ENCODE measurements at places on chromosomes 7 and 10.

- DNase-seq: peak; percentile 83
These were observed 6.0 kb upstream of the DAGLB start for GRCh38 chr7:6453734-6454133.

- DNase-seq: no peak
These were observed 61.1 kb downstream of the PPP1R17 start for GRCh38 chr7:31748084-31748483.

DNA sequence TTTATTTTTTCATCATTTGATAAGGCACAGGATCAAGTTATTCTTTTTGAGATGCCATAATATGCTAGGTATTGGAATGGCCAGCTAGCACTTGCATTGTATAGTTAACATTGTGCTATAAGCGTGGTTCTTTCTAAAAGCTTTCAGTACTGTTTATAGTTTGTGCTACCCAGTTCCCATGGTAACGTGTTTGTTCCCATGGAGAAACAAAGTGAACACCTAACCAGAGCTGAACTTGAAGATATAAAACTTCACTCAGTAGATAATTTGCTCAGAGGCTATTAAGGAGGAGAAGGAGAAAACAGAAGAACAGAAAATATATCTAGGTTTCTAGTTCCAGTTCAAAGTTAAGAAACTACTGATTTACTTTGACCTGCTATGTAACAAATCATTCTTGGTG lies 23.6 kb upstream of the ITGB8 start:
- DNase-seq: peak; percentile 34

DNA sequence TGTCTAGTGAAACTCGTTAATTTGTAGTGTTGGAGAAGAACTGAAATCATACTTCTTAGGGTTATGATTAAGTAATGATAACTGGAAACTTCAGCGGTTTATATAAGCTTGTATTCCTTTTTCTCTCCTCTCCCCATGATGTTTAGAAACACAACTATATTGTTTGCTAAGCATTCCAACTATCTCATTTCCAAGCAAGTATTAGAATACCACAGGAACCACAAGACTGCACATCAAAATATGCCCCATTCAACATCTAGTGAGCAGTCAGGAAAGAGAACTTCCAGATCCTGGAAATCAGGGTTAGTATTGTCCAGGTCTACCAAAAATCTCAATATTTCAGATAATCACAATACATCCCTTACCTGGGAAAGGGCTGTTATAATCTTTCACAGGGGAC lies 187.6 kb downstream of the CFTR start:
- DNase-seq: no peak

GRCh38 chr7:157273208-157274093 lies 63.4 kb upstream of the DNAJB6 start:
- peak; percentile 79 for DNase-seq

DNA sequence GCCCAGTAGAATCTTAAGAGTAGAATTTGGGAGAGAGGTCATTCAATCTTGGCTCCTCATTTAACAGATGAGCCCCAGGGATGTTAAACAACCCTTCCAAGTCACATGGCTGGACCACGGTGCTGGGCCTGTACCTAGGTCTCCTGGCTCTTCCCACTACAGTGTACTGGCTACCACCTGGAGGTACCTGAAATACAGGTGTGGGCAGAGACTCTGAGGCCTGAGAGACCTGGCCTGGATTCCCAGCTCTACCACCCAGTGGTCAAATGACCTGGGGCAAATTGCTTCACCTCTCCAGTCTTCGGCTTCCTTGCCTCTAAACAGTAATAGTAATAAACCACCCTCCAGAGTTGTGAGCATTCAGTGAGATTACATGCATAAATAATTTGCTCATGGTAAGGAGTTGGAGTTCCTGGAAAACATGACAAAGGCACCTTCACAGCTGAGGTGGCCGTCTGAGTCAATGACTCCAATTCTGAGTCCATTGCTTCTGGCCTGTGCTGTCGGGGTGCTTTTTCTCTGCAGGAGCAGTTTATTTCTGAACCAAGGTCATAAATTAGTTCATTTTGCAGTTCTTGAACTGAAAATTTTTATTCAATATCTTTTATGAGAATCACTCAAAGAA lies 2.7 kb downstream of the GOT1 start:
- DNase-seq: no peak

GRCh38 chr7:3094701-3095445 lies 51.2 kb upstream of the CARD11 start:
- DNase-seq: no peak

GRCh38 chr7:78437118-78437517 lies 638.5 kb downstream of the PHTF2 start:
- peak; percentile 82 for DNase-seq

GRCh38 chr10:97154162-97154561 lies 31.6 kb downstream of the SLIT1 start:
- no peak for DNase-seq

- DNase-seq: no peak
These were observed 6.9 kb upstream of the AOC1 start for GRCh38 chr7:150845421-150845861.

- no peak for DNase-seq
These were observed 849.9 kb upstream of the GHITM start for GRCh38 chr10:83289373-83289772.

DNA sequence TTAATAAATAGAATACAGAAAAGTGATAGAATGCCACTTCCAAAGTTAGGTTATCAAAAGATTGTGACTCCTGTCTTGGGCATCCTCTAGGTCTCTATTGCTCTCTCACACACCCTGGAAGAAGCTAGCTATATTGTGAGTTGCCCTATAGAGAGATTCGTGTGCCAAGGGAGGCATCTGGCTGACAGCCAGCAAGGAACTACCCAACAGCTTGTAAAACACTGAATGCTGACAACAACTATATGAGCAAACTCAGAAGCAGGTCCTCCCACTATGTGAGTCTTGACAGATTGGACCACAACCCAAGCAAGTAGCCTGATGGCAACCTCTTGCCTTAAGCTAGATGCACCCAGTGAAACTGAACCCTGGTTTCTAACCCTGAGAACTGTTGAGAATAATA lies 55.7 kb upstream of the CDK14 start:
- DNase-seq: no peak

- DNase-seq: no peak
These were observed 12.7 kb downstream of the CUL1 start for GRCh38 chr7:148711191-148712102.

DNA sequence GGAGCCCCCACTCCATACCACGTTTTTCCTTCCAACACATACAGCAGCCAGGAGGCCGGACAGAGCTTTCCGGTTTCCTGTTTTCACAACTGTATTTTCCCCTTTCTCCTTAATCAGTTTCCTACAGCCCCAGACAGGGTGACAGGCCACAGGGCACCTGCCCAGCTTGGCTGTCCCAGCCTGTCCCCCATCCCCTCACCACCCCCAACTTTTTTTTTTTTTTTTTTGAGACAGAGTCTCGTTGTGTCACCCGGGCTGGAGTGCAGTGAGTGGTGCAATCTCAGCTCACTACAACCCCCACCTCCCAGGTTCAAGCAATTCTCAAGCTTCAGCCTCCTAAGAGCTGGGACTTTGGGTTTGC lies 10.3 kb upstream of the HSPB1 start:
- DNase-seq: no peak

GRCh38 chr10:29646238-29646902 lies 11.6 kb upstream of the SVIL start:
- peak; percentile 72 for DNase-seq

- no peak for DNase-seq
These were observed at the start of gene PRF1 for GRCh38 chr10:70602665-70603448. PRF1 (minus strand) TSS chr10:70602741; CDS start chr10:70600902, 1,839 bp downstream.

- DNase-seq: no peak
These were observed 98.7 kb downstream of the KMT2E start for GRCh38 chr7:105112440-105113418.

- DNase-seq: peak; percentile 46
These were observed 57.0 kb upstream of the DKK1 start for GRCh38 chr10:52256832-52257691.

- peak; percentile 75 for DNase-seq
These were observed 561 bp downstream of the SHTN1 start for GRCh38 chr10:117004227-117005025.

DNA sequence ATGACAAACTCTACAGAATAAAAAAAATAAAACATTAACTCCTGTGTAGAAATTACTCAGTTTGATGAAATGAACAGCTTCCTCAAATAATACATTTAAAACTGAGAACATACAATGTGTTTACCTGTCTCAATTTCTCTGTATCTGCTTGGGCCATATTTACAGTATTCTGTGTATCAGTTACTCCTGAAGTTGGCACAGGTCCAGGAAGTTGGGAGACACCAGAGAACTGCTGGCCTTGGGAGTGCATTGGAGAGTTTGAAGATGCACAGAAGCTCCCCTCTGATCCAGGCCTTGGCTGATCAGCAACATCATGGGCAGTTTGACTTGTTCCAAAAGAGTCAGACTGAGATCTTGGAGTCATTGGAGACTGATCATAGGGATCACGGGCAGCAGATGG lies 155.1 kb downstream of the GALNT11 start:
- DNase-seq: no peak

DNA sequence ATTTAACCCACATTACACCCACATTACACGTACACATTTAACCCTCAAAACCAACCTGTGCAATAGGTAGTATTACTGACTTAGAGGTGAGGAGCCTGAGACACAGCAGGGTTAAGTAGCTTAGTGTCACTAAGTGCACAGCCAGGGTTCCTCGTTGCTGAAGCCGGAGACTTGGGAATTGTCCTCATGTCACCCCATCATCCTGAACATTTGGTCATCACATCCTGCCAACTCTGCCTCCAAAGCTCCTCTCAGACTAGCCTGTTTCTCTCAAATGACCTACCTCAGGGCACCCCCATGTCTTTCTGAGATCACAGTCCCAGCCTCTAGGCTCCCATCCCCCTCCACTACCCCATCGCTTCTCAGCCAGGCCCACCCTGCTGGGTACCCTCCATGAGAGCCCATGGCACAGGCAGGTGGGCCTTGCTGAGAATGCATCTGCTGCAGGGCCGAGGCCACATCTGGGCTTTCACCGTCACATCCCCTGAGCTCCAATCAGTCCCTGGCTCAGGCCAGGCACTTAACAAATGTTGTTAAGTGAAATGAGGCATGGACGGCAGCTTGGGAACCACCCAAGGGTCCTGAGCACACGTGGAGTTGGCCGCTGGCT lies 21.1 kb upstream of the PCBD1 start:
- DNase-seq: no peak

- DNase-seq: no peak
These were observed 496.9 kb upstream of the CELF2 start for GRCh38 chr10:10520491-10521385.

DNA sequence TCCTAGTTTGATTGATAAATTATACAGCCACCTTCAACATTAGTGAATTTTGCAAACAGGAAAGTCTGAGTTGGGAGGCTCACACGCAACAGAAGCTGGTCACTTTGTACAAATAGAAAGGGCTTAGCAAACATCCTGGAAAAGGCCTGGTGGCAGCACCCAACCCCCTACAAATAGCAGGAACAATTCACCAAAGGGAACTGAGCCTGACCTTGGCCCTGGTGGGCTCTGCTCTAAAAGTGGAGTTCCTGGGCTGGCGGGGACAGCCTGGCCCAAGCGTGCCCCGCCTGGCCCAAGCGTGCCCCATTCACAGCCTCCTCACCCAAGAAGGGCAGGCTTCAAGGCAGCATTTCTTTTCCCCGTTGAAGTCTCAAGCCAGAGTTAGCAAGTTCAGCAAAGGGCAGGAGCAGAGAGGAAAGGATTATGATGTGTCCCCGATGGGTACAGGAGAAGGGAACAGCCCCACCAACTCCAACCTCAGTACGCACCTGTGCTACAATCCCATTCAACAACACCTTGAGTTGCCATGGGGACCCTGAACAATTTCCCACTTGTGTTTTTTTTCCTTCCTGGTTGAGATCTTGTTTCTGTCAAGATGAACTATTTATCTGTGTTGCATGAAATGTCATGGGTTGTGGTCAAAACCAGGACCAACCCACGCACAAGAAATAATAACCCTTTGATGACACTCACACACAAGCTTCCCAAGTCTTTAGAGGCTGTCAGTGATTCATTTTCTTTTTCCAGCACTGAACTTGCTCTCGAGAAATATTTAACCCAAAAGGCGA lies 43.4 kb downstream of the RGS10 start:
- no peak for DNase-seq

- DNase-seq: no peak
These were observed 3.0 kb downstream of the KMT2E start for GRCh38 chr7:105016709-105017656.

DNA sequence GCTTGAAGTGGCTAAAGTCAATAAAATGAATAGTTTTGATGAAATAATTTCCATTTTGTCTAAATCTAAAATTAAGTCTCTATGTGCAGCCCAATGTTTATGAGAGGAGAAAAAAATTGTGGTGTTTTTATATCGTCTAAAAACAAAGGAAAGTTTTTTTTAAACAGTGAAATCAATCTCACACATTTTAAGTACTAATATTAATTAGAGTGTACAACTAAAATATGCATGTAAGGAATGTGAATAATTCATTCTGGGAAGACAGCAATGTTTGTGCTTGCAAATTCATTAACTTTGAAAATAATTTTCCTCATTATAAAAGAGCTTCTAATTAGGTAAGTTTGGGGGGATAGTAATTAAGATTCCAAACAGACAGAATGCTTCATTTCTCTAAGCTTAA lies at the start of gene NPVF:
TSS of gene NPVF (minus strand) at position 101 of the 400 bp plus-strand sequence. CDS start at position 54, 47 bp downstream.
- no peak for DNase-seq

DNA sequence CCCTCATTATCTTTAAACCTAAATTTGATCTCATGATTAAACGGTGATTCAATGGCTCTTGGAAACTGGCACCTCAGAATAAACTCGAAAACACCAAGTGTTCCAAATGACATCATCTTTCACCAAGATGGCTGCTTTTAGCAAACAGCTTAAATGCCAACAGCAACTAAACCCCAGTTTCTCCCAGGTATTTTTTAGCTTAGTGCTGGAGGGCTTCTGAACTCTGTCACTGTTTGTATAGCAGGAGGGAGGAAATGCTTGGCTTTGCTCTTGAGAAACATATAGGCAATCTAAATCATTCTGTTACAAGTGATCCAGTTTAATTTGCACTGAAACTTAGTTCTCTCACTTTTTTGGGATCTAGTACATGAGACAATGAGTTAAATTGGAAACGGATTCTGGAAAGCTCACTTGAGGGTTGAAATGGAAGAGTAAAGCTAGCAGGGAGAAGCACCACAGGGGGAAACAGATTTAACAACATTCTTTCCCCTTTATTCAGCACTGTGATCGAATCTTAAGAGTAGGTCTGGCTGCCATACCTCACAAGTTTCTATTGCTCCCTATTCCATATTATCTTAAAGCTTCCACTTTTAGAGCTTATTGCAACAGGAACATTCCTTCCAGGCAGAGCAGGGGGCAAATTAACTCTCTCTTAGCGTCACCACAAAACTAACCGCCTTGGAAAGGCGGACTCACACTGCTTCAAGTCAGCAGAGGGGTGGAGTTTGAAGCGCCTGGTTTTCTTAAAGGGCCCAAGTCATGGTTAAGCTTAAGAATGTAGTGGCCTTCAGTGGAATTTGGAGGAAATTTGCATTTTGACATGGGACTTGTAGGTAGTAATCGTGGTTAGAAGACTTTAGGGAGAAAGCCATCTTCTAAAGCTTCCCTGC lies 1.8 kb upstream of the CCDC6 start:
- DNase-seq: peak; percentile 72

DNA sequence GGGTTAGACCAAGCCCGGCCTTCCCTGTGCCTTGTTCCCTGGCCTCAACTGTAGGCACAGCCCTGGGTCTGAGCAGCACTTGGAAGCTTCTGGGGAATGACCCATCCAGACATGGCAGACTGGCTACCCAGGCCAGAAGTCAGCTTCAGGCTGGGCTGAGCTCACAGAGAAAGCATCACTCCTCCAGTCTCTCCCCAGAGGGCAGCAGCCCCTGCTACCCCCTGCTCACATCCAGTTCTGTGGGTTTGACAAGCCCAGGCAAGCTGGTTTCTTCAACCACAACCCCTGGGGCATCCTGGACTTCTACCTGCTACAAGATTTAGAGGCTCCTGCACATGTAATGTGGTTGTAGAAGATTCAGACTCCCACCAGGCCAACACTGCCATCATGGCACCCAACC lies 9.0 kb downstream of the C10orf71 start:
- DNase-seq: no peak
